ENCODE measurements at places on chromosomes 3 and 15.

DNA sequence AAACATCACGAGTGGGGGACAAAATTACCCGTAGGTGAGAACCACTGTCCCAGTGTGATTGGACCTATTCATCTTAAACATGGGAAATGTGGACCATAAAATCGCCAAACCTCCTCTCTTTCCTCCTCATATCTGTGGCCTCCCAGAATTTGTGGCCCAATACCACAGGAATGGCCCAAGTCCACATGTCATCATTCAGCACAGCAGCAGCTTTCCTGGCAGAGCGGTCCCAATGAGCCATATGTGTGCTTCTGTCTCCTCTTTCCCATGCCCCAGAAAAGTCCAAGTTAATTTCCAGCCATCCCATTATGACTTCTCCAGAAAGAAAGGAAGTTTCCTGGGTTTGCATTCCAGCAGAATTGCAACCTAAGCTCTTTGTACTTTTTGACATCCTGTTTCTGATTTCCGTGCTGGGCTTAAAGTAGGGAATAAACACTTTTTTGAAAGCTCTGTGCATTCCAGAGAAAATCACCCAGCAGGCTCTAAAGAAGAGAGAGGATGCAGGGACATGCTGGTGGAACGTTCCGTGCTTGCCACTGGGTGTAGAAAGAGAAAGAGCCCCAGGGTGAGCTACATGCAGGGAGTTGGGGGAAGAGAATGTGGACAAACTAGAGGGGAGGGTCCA is 259.4 kb upstream of the PROK2 start:
- no peak for DNase-seq

GRCh38 chr3:170437696-170438407 is 19.2 kb downstream of the CLDN11 start:
- DNase-seq: peak; percentile 39

DNA sequence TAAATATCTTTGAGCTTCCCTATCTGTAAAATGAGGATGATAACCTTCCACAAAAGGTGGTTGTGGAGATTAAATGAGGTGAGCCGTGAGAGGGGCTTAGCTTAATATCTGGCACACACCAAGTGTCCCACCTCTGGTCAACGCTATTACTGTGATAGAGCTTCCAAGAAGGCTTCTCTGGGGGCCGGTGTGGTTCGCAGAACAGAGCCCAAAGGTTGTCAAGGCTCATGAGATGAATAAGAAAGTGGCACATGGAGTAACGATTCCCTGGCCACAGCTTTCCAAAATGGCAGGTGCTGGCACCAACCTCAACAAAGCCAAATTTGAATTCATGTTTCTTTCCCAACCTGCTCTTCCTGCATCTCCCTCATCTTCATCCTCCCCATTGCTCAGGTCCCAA is 10.4 kb downstream of the KY start:
- no peak for DNase-seq

- no peak for DNase-seq
Observed at GRCh38 chr3:165920984-165921383, 83.8 kb upstream of the BCHE start.

- DNase-seq: no peak
Observed at GRCh38 chr3:62749657-62750056, 125.6 kb downstream of the CADPS start.

DNA sequence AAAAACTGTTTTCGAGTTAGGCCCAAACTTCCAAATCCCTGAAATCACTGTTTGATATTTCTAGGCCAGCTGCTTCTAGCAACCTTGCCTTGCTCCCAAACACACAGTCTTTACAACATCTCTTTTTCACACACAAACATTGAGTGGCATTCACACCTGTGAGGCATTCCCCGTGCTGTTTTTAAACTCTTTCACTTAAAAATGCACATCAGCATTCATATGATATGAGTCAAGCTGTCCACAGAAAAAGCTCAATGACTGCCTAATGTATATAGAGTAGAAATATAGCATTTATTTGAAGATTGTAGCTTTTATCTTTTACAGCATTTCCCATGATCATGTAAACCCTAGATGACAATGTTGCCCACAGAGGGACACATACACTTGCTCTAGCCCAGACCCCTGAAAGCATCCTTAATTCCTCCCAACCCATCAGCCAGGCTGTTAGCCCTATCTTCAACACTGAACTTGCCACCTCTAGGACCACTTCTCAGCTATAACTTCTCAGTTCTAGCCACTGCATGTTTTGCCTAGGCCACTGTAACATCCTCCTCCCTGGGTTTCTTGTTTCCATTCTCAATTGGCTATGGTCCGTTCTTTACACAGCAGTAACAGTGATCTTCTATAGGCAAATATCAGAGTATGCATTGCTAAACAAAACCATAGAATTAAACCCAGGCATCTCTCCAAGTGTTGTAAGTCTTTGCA is 782.6 kb downstream of the DIPK2A start:
- DNase-seq: no peak

DNA sequence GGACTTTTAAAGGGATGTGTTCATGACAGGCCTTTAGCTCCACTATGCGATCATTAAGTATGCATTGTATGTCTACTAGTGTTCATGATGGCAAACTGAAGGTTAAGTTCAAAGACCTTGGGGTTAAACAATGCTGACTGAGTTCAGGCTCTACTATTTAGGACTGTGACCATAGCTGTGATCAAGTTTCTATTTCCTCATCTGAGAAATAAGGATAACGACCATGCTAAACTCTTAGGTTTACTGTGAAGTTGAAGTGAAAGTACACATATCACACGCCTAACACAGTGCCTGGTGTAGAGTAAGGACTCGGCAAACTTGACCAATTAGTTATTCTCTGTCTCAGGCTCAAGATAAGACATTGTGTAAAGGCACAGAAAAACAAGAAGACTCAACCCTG is 243.2 kb downstream of the MBNL1 start:
- no peak for DNase-seq

GRCh38 chr15:67003586-67003985 is 61.8 kb upstream of the SMAD3 start:
- DNase-seq: no peak

GRCh38 chr3:70531063-70531657 is 218.7 kb upstream of the MDFIC2 start:
- DNase-seq: no peak

- no peak for DNase-seq
Observed at GRCh38 chr3:35641331-35641730, 2.0 kb downstream of the ARPP21 start.

GRCh38 chr15:39628144-39628508 is 47.2 kb downstream of the THBS1 start:
- DNase-seq: no peak

DNA sequence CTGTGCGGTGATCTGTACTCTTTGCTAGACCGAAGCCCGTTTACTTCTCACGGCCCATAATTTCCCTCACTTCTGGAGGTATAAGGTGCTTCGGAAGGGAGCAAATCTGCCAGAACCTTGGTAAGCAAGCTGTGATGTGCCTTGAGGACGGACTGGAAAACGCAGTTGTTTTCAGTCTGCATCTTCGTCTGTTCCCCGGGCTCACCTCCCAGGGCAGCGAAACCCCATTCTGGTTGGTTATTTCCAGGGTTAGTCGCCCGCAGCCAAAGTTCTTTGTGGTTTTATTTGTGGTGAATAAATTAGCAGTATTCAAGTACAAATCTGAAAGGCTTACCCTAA is 401 bp downstream of the RAMAC start:
- DNase-seq: no peak

DNA sequence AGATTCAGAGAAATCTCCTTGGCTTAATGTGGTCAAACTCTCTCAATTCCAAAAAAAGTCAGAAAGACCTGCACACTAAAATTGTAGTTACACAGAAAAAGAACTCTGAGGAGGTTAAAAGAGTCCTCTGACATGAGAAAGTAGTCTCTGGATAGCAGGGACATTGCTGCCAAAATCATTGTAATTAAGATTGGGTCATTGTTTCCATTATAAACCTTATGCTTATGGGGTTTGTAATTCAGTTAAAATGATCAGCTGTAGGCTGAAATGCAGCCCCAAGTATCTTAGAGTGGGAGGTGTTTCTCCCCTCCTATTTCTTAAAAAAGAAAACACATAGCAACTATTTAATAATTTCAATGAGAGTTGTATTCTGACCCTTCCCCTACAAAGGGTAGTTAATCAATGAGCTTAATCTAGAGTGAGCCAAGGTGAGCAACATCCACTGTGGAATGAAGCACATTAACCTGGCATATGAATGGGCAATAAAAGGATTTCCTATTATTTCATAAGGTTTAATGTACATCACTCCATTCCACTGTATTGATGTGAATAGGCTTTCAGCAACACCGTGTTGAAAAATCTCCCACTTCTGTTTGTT is 406.9 kb downstream of the TIGIT start:
- DNase-seq: no peak

DNA sequence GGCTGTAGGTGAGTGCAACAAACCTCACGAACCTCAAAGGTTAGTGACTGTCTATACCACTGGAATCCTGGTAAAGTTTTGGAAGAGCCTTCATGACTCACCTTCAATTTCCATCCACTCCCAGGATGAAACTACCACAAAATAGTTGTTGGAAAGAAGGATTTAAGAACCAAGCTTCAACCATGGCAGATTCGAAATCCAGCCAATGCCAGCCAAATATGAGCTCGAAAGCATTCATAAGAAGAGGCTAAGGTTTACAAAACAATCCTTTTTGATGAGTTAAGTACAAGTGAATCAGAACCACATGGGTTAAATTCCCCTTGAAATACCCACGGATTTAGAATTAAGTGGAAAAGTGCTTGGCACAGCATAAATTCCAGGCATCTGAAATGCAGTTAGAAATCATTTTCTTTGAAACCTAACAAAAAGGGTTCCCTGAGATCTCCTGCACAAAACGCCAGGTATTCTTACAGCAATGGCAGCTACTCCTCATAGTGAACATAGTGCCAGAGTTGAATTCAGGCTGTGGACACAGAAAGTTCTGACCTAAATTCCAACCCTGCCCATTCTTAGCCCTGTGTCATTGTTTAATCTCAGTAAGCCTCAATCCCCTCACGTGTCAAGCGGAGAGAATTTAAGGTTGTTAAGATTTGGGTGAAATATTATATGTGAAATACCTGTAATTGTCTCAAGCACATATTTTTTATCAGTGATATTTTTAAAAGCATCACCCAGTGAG is 89.2 kb downstream of the FBN1 start:
- no peak for DNase-seq

DNA sequence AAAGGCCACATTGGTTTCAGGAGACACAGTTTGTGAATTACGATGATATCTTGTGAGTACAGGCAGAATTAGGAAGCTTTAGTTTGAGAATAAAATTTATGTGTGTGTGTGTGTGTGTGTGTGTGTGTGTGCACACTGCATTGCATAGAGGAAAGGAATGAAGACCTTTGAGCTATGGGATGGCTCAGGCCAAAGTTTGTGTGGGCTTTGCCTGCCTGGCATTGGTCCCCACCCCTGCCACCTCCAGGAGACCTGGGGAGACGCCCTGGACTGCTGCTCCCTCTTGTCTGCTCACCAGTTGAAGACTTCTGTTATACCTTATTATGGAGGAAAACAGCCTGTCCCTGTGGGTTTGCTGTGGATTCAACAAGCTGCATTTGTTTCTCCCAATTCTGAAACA is 37.2 kb downstream of the TIGIT start:
- no peak for DNase-seq

- no peak for DNase-seq
Observed at GRCh38 chr15:44222478-44222877, 27.4 kb upstream of the FRMD5 start.

DNA sequence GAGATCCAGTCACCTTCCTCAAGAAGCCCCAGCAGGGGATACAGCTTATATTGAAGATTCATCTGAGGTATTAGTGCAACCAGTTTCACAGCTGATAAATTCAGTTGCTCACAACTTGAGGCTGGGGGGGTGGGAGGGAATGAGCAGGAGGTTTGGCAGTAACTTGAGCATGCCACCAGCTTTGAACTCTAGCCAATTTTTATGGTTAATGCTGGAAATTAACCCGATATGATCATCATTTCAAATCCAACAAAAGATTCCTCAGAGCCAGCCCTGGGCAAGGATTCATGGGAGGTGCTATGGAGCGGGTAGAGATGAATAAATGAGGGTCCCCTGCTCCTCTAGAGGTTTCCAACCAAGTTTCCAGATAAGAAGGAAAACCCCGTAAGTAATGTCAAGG is 73.1 kb upstream of the HES1 start:
- no peak for DNase-seq

DNA sequence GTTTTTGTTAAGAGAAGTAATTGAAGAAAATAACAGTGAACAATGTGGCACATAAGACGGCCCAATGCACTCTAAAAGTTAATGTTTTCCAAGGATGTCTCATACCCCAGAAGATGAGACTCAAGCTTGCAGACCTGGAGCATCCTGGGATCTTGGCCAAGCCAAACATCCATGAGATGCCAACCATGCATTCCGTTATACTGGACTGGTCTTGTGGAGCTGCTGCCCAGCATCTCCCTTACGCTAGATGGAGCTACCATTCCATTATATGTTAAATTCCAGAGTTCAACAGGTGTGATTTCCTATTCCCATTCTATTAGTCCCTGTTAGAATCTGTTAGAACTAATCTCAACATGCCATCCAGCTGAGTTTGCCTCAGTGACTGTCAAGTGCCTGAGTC is 181.8 kb downstream of the PDCD6IP start:
- no peak for DNase-seq

GRCh38 chr3:116240261-116240660 is 205.0 kb downstream of the LSAMP start:
- DNase-seq: no peak

GRCh38 chr3:171095063-171095462 is 68.5 kb upstream of the SLC2A2 start:
- no peak for DNase-seq

DNA sequence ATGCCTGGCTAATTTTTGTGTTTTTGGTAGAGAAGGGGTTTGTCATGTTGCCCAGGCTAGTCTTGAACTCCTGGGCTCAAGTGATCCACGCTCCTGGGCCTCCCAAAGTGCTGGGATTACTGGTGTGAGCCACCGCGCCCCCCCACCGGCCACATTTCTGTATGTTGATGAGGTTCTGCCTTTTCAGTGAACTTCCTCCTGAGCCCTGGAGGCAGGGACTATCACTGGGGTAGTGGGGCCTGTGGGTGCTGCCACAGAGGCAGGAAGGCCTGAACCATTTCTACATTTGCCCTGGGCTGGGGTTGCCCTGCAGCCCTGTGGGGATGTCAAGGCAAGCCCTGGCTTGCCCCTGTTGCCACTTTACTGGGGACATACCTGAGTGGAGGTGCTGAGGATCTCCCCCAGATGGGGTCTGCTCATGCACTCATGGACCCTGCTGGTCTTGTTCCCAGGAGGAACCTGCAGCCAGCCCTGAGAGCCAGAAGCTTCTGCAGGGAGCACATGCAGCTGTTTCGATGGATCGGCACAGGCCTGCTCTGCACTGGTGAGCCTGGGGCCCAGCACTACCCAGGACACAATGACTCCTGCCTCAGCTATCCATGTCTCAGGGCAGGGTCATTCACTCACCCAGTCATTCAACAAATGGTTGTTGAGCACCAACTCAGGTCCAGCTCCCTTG is 5.7 kb downstream of the SLC28A1 start:
- DNase-seq: no peak

Measured in nucleus accumbens (tissue), 56 donors.